CD4-positive, alpha-beta T cell treated with Interleukin-1 beta for 1 hour (primary cell): ENCODE measurements at places on chromosomes 1 and 21.

GRCh38 chr1:29387210-29387609 lies 150.9 kb downstream of the PTPRU start:
- DNase-seq: no peak

DNA sequence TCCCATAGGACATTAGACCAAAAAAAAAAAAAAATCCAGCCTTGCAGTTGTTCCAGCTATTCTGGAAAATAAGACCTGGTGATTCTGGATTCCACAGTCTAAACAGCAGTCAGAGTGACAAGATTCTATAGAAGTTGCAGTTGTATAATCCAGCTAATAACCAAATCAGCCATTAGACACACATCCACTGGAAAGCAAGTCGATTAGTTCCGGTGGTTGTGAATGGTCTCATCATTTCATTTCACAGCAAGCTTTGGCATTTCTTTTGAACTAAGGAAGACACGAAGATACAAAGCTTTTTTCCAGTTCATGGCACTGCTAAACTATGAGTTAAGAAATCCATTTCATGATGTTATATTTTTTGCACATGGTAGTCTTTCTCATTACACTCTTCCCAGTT lies 54.4 kb upstream of the FAM89A start:
- DNase-seq: no peak

DNA sequence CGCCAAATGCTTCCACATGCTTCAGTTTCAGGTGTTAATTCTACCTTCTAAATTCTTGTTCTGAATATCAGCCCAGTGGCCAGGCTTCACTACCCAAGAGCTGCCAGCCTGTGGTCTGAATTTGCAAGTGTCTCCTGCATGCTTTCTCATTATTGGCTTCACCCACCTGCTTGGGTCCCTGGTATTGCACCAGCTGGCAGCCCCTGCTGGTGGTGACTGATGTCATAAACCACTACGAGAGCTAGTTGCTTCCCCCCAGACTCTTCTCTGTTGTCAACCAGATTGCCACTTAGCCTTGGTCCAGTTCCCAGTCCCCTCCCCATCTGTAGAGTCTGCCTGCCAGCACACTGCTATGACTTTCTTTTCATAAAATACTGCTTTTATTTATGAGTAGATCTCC lies 197.7 kb upstream of the DUSP10 start:
- DNase-seq: peak; percentile 58

- no peak for DNase-seq
These were observed 6.9 kb downstream of the S100A12 start for GRCh38 chr1:153368495-153368894.

DNA sequence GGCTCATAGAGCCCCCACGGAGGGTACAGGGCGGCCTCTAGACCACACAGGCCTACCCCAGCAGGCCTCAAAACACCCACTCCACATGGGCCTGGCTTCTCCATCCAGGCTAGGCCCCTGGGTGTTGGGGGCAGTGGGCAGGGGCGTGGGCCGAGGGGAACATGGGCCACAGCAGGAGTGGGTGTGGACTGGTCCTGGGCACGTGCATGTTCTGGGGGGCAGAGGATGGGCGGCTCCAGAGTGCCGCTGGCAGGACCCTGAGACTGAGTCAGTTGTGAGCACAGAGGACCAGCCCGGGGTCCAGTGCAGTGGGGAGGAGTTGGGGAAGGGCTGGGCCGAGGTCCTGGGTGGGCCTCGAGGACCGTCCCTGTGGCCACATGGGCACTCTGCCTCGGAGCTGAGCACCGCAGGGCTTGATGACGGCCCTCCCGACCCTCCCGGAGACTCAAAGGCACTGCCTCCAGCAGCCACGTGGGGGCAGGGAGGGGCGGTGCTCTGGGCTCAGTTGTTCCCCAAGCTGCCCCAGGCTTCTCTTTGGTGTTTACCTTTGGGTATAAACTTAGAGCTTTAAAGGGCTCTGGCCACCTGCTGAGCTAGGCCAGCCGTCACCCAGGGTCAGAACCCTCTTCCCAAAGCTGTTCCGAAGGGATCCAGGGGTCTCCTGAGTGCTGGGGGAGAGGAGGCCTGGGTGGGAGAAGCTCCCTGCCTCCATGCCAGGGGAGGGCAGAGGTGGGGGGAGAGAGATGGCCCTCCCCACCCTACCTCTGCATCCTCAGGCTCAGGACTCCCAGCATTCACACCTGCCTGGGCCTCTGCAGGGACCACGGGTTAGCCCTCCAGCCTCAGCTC lies 79.9 kb downstream of the MORN1 start:
- DNase-seq: peak; percentile 68

GRCh38 chr1:20448671-20449071 lies 37.3 kb downstream of the CAMK2N1 start:
- no peak for DNase-seq

- DNase-seq: no peak
These were observed 61.3 kb downstream of the SLC66A1 start for GRCh38 chr1:19373211-19374082.

GRCh38 chr1:75745276-75745675 lies 20.8 kb downstream of the ACADM start:
- no peak for DNase-seq

DNA sequence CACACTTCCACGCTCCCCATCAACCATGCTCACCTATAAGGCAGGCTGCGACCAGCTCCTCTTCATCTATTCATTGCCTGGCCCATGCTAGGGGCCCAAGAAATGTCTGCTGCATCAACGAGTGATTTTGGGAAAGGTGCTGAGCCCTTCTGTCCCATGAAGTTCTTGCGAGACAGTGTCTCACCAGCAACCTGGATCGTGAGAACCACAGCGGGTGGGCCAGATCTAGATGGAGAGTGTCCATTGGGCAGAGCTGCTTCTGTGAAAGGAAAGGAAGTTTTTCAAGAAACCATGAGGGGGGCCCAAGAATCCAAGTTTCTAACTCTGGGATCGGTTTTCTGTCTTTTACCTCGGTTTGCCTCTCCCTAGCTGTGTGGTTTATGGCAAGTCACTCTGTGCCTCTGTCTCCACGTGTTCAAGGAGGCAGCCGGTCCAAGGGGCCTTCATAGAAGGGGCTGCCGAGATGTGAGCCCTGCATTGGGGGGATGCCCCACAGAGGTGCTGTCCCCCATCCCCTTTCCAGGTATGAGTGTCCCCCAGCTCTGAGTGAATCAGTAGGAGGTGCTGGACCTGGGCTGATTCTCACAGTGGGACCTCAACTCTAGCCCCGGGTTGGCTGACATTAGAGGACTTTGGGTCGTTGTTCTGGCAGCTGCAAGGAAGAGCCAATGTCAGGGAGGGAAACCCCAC lies 8.3 kb upstream of the PADI1 start:
- no peak for DNase-seq

DNA sequence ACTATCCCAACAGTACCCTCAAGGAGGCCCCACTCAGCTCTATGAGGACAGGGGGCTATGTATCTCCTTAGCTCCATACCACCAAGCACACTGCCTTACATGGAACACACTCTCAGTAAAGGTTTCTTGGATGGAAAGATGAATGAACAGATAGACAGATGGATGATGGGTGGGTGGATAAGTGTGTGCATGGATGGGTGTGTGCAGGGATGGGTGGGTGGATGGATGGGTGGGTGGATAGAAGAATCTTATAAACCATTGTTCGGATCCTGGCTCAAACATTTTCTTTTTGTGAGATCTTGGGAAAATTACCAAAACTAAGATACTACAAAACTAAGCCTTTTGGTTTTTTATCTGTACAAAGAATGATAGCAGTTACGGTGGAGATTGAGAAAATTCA lies 111.0 kb upstream of the NFIA start:
- no peak for DNase-seq

- no peak for DNase-seq
These were observed 201.5 kb downstream of the TBX15 start for GRCh38 chr1:118786454-118787155.

DNA sequence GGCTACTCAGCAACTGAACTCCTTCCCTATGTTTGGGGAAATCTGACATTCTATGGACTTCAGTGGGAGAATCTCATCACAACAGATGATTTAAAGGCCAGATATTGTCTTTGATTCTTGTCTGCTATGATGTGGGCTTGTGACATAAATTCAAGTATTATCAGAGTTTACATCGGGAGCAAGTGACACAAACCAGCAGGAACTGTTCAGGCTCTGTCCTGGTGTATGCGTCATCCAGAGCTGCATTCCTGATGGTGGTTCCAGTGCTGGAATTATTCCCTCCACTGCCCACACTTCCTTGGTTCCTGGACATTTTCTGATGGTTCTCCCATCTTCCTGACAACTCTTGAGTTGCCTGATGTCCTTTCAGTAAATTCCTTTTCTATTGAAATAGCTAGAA lies 10.8 kb upstream of the LSM10 start:
- DNase-seq: no peak

GRCh38 chr21:37561941-37562919 lies 195.7 kb downstream of the DYRK1A start:
- DNase-seq: no peak

- DNase-seq: no peak
These were observed 633.8 kb downstream of the PTPRC start for GRCh38 chr1:199272628-199273086.

GRCh38 chr1:235502601-235503402 lies 1.4 kb downstream of the B3GALNT2 start:
- DNase-seq: no peak

- DNase-seq: no peak
These were observed 133.9 kb downstream of the PEX14 start for GRCh38 chr1:10608690-10609089.

DNA sequence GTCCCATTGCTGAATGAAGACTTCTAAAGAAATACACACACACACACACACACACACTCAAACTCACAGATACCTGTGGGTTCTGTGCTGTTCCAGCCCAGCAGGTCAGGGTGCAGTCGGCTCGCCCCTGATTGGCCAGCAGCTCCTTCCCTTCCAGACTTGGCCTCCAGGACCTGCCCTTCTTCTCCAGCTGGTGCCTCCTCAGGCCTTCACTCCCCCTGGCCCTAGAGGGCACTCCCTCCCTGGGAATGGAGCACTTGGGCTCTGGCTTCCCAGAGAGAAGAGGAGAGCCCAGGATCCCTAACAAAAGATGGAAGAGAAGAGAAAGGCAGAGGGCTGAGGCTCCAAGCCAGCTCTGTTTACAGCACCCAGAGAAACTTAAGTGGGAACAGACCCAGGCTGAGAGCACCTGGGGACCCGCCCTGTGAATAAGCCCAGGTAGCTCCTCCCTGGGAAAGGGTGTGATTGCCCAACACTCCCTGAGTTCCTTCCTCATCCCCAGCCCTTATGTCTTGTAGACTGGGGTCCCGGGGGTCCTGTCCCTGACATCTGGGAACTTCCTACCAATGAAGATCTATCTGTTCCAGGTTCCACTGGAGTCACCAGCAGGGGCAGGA lies at the start of gene PGLYRP3:
PGLYRP3 (minus strand) TSS at position 383 of the 617 bp plus-strand sequence. CDS start 2,287 bp downstream, outside the sequence.
- DNase-seq: no peak

GRCh38 chr1:7427605-7428300 lies 343.3 kb upstream of the VAMP3 start:
- no peak for DNase-seq

GRCh38 chr1:226711976-226712741 lies 26.9 kb downstream of the ITPKB start:
- DNase-seq: peak; percentile 35

DNA sequence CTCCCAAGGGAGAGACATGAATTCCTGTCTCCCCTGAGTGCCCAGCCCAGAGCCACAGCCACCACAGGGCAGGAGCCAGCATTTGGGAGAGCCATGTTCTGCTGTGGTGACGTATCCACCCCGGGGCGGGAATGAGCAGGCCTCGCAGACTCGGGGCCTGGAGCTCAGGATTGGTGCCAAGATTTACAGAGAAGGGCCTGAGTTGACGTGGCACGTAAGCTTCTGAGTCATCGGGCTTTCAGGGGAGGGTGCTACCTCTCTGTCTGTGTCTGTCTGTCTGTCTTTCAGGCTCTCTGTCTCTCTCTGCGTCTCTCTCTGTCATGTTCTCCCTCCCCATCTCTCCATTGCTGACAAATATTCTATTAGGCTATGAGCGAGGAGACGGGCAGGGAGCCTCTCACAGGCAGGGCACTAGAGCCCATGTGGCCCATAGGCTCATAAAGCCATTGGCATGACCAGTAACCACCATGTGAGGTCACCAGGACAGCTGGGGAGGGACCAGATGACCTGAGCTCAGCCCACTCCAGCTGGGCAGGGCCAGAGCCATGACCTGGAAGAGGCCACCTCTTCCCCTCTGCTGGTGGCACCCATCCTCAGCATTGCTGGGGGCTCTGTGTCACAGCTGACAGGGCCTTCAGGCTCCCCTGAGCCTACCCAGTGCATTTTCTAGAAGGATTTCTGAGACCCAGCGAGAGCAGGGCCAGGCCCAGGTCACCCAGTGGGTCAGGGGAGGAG lies 300.0 kb upstream of the VAMP3 start:
- DNase-seq: no peak

GRCh38 chr1:62435231-62436038 lies 1.4 kb upstream of the USP1 start:
- no peak for DNase-seq

- DNase-seq: no peak
These were observed 240.5 kb downstream of the RPS6KC1 start for GRCh38 chr1:213291526-213291925.

DNA sequence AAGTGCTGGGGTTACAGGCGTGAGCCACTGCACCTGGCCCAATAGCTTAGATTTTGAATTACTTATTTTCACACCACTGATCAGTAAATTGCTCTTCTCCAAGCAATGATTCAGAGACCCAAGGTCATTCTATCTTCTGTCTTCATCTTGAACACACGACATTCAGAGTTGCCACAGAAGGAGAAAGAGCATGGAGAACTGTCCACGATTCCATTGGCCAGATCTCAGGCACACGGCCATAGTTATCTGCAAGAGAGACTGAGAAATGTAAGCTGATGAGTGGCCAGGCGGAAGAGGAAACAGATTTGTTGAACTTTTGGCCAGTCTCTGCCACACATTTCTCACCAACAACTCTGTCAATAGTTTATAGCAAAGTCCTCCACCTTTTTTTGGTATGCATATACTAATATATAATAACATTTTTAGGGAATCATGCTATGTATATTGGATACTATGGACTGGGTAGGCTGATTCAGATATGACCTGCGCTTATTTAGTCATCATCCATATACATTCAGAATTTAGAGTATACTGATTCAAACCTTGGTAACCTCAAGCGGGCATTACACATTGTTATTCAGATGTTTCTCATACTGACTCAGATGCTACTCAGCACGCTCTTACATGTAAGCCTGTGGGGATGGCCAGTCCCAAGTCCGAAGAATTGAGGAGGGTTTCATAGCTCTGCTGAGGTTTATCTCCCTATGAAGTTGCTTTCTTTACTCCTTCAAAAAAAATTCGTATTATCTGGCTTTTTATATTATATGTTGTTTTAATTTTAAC lies 25.5 kb upstream of the CAP1 start:
- no peak for DNase-seq

- DNase-seq: no peak
These were observed 159.6 kb downstream of the DENND1B start for GRCh38 chr1:197615693-197616011.

DNA sequence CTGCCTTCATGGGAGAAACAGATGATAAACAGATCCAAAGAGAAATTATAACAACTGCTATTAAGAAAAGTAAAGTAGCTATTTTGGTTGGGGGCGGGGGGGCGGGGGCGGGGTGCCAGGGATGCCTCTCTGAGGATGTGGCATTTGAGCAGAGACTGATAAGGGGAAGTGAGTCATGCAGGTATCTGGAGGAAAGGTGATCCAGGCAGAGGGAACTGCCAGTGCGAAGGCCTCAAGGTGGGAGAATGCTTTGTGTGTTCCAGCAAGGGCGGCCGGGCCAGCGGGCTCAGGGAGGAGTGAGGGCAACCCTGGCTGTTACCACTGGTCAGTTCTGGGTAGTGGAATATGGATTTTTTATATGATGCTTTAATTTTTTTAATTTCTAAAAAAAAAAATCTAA lies 7.0 kb upstream of the TNFRSF1B start:
- DNase-seq: no peak
